Right hindlimb (tissue), 1 donor: ENCODE measurements at places on chromosomes 5 and 9.

- peak; percentile 88 for DNase-seq
These were observed at the start of gene MELK for GRCh38 chr9:36572515-36573418. Gene MELK, plus strand, starts transcription at chr9:36572895. Its CDS starts 8,787 bp downstream, at chr9:36581682.

DNA sequence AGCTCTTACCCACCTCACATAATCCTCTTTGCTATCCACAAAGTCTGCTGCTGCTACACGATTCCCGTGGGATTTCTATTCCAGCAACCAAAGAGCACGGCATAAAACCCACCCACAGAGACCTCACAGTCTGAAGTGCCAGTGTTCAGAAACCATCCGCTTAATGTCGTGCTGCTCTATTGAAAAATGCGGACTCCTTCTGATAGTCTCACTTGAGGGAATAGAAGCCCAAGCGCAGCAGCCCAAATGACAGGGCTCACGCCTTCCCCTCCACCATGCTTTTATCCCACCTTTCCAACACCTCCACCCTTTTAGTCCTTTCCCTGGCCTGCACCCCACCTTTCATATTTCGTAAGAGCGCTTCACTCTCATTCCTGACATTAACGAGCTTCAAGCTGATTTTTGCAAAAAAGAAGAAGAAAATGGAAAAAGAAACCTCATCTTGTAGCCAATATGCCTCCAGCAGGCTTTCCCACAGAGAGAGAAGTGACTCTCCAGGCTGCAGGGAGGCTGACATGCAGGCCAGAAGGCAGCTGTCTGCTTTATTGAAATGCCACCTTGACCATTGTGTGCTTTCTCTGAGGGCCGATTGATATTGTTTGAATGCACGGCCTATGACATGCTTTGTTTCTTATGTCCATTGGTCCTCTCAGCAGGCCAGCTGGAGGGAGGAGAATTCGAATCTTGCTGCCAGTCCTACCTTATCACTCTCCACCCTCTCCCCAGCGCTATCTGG, 70.6 kb upstream of the PCSK1 start:
- no peak for DNase-seq

DNA sequence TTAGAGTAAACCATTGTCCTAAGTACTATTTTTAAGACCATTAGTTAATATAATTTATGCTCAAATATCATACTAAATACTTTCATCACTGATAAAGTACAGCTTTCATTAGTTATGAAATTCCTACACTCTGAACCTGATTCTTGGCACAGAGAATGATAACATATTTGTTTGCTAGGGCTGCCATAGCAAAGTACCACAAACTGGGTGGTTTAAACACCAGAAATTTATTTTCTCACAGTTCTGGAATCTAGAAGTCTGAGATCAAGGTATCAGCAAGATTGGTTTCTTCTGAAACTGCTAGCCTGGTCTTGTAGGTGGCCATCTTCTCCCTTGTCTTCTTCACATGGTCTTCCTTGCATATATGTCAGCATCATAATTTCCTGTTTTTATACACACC, 608.4 kb downstream of the TLE1 start:
- no peak for DNase-seq

- no peak for DNase-seq
These were observed 13.9 kb downstream of the FGF18 start for GRCh38 chr5:171433352-171433698.

DNA sequence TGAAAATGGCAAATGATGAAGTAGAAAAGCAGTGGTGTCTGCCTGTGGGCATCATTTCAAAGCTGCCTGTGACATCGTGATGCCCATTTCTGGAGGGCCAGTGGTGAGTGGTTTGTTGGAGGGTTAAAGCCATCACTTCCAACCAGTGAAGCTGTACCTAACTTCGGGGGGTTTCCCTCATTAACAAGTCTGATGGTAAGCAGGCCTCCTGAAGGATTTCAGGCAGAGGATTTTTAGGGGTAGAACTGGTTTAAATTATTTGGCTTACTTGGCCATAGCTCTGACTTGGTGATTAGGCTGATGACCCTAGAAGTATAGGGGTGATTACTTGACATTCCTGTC, 10.7 kb downstream of the TNFAIP8 start:
- DNase-seq, result no peak

GRCh38 chr5:28305891-28306290, 1267.5 kb upstream of the CDH9 start:
- no peak for DNase-seq

GRCh38 chr9:134236001-134236421, 71.6 kb upstream of the RNU6ATAC start:
- DNase-seq, result no peak

- DNase-seq, result no peak
These were observed 5.5 kb downstream of the PTBP3 start for GRCh38 chr9:112327718-112328450.

DNA sequence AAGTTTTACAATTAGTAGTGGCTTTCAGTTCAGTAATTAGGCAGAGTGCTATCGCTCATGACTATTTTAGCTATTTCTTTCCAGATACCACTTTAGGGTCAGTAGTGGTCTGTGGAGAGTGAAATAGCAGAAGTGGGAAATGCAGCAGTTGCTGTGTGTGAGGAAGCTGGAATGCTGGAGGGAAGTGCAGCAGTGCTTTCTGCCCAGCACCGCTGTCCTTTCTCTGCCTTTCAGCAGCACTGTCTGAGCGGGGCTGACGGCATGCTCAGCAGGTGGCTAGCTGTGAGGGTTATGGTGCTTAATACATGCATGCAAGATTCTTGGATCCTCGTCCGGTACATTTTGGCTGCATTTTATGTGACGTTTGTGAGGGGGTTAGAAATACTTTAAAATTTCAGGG, 213.9 kb downstream of the PBX3 start:
- peak; percentile 65 for DNase-seq

DNA sequence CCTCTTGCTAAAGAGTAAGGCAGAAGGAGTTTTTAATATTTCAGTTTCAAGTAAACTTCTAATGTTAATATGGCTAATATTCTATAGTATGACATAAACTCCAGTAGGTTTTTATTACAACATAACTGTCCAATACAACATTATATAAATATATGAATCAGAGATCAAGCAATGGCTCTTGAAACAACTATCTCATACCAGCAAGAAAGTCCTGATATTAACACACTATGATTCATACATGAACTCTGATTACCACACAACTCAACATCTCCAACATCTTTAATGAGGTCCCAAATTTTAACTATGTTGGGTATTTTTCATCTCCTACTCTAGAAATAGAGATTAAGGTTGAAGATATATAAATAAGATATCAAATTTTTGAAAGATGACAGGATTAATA, 878.3 kb downstream of the TLE1 start:
- no peak for DNase-seq

GRCh38 chr9:18188971-18189370, 285.0 kb upstream of the ADAMTSL1 start:
- DNase-seq, result no peak

GRCh38 chr9:76521244-76521681, 62.3 kb downstream of the GCNT1 start:
- no peak for DNase-seq

DNA sequence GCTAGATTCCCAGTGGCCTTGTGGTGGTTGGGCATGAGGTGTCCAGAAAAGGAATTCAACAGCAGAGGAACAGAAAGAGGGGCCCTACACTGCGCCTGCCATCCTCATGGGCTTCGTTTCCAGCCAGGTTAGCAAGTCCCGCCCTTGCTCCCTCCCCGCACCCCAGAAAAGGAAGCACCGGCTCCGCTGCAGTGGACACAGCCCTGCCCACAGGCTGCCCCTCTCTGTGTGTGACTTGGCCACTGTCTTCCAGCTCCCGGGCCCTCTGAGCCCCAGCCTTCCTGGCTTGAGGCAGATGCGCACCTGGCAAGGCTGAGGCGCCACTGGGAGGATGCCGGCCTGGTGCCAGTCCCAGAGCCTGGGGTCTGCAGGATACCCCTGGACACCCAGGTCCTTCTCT, 305.0 kb upstream of the IRX4 start:
- DNase-seq, result no peak

GRCh38 chr9:129725795-129726251, 27.0 kb downstream of the PTGES start:
- DNase-seq, result peak; percentile 77

- DNase-seq, result no peak
These were observed 224.2 kb downstream of the MELK start for GRCh38 chr9:36796671-36797419.

DNA sequence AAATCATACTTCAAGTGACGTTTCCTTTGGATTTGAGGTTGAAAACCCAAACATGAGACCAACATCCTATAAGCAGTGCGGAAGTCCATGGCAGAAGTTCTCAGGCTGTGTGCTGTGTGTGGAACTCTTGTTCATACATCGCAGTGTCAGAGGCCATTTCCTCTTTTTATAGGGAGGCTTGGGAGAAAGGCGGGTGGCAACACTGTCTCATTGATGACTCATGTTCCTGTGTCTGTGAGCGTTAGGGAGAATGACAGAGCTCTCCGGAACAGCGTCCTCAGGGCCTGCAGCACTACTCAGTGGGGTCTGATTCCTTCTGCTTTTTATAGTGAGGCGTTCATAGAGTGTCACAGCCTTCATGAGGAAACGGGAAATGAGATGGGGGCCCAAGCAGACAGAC, 98.8 kb upstream of the BASP1 start:
- no peak for DNase-seq

- DNase-seq, result no peak
These were observed 3.4 kb downstream of the ARL10 start for GRCh38 chr5:176368726-176369125.

- DNase-seq, result no peak
These were observed 31.0 kb downstream of the DAP start for GRCh38 chr5:10730043-10730351.

- DNase-seq, result no peak
These were observed 685.3 kb upstream of the EDIL3 start for GRCh38 chr5:85069659-85070640.

GRCh38 chr9:129626079-129626624, at the start of gene NTMT1:
Gene NTMT1, plus strand, starts transcription at chr9:129626163. Its CDS starts 6,541 bp downstream, at chr9:129632704.
- peak; percentile 91 for DNase-seq

GRCh38 chr9:99050292-99050911, 54.5 kb upstream of the TGFBR1 start:
- no peak for DNase-seq

GRCh38 chr5:77277759-77278158, 67.3 kb downstream of the PDE8B start:
- no peak for DNase-seq

DNA sequence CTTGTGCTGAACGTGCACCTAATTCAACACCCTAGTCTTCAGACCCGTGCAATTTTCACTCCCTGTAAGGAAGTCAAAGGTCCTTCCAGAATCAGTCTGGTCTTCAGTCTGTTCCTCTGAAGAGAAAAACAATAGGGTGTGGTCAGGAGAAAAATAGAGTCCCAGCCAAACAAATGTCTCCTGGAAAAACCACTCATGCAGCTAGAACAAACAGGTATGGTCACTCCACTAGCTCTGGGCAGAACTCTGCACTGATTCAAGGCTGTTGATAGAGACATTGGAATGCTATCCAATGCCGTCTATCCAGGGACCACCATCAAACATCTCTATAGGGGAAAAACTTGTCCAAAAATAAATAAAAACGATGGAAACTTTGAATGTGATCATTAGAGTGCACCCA, 81.8 kb upstream of the MAP3K1 start:
- DNase-seq, result no peak

- DNase-seq, result no peak
These were observed 80.0 kb upstream of the C9orf72 start for GRCh38 chr9:27653246-27653645.

DNA sequence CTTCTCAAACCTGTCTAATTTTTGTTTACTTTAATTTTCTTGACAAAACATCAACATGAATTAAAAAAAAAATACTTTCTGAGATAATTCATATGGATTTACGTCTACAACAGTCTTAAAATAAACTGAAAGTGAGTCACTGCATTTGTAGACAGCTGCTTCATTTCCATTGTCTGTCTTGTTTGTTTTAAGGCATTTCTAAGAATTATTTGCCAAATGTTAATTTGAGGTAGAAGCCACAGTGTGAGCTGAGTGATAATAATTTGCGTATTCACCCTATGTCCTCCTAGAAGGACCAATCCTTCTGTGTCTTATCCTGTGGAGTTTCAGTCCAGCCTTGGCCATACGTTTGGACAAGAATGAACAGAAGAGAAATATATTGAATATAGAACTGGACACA, 174.5 kb downstream of the CFAP90 start:
- DNase-seq, result no peak

DNA sequence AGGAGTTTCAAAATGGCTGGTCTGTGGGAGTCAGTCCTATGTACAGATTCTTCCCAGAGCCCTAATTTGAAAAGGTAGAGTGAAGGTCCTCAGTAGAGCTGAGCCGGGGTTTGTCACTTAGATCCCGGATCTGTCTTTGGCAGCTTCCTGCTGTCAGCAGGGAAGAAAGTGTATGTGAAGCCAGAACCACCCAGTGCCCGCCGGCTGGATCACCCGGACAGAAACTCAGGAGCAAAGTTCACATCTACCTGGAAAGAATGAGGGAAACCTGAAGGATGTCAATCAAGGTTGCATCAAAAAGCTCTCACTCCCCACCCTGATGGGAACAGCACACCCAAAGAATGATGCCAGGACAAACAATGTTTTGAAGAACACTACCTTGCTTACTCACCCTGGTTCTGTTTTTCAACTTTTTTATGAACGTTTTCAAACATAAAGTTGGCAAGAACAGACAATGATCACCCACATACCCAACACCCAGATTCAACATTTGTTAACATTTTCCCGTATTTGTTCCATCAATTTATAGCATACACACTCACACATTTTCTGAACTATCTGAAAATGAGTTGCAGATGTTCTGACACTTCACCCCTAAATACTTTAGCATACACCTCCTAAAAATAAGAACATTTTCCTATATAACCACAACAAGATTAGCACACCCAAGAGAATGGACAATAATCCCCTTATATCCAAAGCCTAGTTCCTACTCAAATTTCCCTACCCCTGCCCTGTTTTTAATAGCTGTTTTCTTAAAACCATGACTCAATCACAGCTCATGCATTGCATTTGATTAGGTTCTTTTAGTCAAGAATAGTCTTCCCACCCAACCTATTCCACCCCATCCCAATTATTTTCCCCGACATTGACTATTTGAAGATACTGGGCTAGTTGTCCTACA, 133.9 kb downstream of the LHFPL2 start:
- DNase-seq, result no peak

DNA sequence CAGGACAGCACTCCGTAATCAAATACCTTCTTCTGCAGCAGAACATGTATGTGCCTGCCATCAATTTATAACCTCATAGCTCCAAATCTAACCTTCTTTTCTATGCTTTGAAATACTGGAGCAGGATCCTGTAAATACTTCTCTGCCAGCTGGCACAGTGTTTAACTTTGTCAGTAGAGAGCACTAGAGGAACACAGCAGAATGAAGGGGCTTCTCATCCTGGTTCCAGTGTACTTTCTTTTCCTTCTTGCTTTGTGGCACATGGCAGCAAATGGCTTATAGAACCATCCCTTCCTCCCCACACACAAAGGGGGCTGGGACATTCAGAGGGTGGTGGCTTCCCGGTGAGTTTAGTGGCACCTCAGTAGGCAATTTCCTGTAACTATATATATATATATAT, 3.8 kb upstream of the FBXW11 start:
- no peak for DNase-seq
